ENCODE measurements at places on chromosomes 7 and 10.

DNA sequence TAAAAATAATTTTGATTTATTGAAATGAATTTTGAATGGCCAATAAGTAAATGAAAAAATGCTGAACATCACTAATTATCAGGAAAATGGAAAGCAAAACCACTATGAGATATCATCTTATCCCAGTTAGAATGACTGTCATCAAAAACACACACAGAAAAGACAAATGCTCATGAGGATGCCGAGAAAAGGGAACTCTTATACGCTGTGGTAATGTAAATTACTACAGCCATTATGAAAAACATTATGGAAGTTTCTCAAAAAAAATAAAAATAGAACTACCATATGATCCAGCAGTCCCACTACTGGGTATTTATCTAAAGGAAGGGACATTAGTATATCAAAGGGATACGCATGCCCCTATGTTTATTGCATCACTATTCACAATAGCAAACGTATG is 15.8 kb downstream of the SCIN start:
- DNase-seq = no peak

DNA sequence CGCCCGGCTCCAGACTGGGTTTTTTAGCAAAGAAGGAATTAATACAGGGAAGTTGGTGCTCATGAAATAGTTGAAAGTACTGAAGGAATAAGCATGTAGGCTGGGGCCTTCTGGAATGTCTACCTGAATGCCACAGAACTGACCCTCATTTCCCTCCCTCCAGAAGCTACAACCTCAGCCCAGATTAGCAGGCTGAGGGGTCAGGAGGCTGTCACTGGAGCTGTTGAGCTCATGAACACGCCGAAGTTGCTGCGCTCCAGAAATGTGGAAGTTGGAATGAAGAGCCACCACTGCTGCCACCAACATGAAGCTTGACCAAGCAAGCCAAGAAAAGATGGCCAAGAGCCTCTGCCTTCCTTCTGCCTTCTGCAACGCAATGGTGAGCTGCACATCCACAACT is 52.2 kb upstream of the KMT2E start:
- no peak for DNase-seq

DNA sequence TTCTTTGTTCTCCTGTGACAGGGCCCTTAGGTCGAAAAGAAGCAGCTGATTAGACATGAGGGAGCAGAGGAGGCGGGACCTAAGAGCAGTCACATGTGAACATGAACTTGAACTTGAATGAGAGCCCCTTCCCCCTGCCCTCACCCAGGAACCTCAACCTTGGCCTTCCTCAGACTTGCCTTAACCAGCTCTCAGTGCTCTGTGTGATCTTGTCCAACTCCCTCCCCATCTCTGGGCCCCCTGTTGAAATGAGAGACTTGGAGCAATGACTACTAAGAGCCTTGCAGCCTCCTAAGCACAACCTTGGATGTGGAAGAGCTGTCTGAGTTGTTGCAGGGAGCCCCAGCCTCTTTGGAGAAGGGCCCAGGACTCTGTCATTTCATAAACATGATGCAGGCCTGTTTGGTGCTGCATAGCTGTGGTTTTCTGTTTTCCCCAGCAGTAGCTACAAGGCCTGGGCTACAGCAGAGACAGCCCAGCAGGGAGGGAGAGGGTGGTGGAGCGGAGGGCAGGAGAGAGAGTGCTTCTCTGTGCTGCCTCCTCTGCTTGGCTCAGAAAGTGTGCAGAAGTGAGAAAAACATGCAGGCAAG is 123.9 kb upstream of the ZMIZ1 start:
- DNase-seq = peak; percentile 48

- no peak for DNase-seq
Measured at GRCh38 chr10:132929480-132929879, 12.9 kb downstream of the CFAP46 start.

DNA sequence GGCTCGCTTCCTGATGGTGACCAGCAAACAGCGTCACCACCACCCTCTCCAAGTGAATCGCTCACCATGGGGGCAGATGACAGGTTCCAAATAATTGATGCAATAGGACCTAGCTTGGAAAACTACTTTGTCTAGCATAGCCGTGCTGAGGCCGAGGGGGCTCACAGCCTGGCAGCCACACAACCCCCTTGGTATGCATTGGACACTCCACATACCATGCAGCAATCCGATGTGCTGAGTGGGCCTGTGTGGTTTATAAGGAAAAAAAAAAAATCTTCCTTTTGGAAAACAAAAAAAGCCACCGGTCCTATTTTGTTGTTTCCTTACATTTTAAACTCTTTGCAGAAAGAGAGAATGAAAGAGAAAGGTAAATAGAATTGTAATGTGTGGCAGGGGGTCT is 15.1 kb downstream of the GATA3 start:
- no peak for DNase-seq

DNA sequence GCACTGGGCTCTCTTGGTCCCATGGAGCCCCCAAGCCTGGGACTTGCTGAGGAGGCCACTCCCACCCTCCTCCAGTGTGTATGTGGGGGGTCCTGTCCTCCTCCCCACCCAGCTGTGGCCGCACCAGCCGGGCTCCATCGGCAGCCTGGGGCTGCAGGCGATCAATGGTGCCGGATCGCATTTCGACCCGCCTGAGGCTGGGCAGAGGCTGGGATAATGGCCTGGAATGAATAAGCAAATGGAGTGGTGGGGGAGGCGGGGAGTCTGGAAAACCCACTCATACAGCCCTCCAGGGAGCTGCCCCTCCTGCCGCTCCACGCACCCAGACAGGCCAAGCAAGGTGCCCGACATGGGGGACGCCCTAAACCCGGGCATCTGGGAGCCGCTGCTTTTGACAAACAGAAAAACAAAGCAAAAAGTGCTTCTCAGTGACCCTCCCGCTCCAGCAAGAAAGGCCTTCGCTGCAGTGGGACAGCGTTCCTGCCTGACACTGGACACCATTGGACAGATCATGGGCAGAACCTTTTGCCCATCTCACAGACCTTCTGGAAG is 160.5 kb downstream of the NRF1 start:
- DNase-seq = no peak

- no peak for DNase-seq
Measured at GRCh38 chr10:112758961-112759360, 191.1 kb upstream of the TCF7L2 start.

GRCh38 chr7:53628775-53629174 is 593.3 kb downstream of the POM121L12 start:
- DNase-seq = no peak

DNA sequence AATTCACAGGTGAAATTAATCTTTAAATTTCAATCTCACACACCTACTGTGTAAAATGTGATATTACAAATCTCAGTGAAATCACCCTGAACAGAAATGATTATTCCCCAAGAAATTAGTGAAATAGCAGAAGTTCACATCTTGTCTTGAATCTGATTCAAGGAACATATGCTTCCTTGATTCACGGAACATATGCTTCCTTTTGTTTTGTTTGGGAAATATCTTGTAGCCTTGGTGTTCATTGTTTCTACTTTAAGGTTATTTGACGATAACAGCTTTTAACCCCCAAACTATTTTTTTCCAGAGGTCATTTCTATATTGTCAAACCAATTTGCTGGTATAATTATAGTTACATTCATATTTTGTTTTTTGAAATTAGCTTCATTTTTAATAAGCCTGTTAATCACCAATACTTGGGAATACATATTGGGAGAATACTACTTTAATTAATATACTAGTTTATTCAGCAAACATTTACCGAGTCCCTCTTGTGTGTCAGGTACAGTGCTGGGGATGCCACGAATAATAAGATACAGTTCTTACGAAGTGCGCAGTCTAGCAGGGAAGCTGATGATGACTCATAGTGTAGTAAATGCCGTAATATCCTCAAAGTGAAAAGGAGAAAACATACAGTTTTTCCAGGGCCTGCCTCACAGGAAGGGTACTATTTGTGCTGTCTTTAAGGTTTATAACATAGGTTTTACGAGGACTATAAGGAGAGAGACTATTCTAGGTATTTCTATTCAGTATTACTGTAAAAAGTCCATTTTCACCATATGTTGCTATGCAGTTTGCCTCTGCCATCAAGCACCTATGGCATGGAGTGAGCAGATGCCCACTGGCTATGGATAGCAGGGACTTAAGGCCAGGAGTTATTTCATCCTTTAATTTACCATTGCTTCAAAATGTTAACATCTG is 32.5 kb downstream of the PRKAR2B start:
- DNase-seq = no peak

DNA sequence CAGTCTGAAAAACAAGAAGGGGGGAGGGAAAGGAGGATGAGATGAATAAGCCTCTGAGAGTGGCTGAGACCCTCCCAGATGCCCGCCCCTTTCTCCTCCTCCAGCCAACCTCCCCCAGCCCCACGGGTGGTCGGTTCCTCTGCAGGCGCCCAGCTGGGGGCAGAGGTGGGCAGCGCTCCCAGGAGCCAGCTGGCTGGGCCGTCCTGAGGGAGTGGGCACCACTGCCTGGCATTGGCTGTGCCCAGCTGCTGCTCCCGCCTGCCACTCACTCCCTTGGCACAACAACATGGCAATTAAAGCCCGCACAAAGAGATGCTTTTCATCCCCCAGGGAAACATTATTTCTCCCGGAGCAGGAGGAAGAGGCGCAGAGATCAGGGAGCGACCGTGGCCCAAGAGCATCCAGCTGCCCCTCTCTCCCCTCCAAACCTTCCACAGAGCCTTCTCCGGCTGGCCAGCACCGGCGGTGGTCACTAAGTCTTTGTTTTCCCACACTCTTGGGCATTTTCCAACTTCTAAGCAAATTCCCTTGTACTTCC is 107.2 kb downstream of the SPDYE5 start:
- DNase-seq = no peak

- DNase-seq = no peak
Measured at GRCh38 chr7:122616951-122617350, 82.0 kb downstream of the RNF133 start.

DNA sequence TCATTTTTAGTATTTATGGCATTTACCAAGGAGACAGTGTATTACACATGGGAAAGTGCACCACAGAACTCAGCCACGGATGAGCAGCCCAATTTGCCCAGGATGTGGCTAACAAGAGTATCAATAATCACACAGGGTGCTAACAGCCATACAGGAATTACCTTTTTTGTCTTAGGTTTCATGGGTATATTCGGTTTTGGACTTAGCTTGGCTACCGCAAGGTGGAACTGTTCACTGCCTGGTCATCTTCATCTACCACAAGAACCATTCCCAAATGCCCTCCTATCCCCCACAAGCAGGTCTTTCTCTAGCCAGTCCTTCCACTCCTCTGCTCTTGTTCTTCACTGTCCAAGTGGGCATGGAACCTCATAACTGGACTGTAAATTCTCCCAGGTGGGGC is 6.0 kb downstream of the PDLIM1 start:
- DNase-seq = no peak

GRCh38 chr7:102322202-102322715 is 34.0 kb downstream of the SPDYE6 start:
- DNase-seq = no peak
